Melanocyte of skin (primary cell): ENCODE measurements at places on chromosomes 11 and 22. TPM values are rescaled to one million over a fixed set of nuclear protein-coding genes. Genes with fewer than 3 reads are reported as not detected.

Gene MRGPRF
- 0.33 and 0.62 TPM in 2 replicates for total RNA-seq

Gene ARHGEF17
- 19.0 and 19.9 TPM in 2 replicates for total RNA-seq

Gene CDC42EP1
- total RNA-seq = 12.3 and 18.3 TPM in 2 replicates

Gene SGSM1
- under 0.01 TPM in 2 replicates for total RNA-seq
